ENCODE measurements at places on chromosomes 7 and 10. TPM values are rescaled to one million over a fixed set of nuclear protein-coding genes. Genes with fewer than 3 reads are reported as not detected.

PIK3CG gene
- not detected for total RNA-seq

PIK3AP1 gene
- 18.5 TPM for total RNA-seq

CLDN4 gene
- 28.2 TPM for total RNA-seq

MEIG1 gene
- total RNA-seq, result not detected

WNT8B gene
- 0.07 TPM for total RNA-seq

TEX36 gene
- not detected for total RNA-seq

SLC25A28 gene
- total RNA-seq, result 7.5 TPM

TDRD1 gene
- total RNA-seq, result not detected

TAS2R4 gene
- 0.80 TPM for total RNA-seq

NEUROD6 gene
- total RNA-seq, result not detected

NRCAM gene
- total RNA-seq, result 0.31 TPM

FAM221A gene
- not detected for total RNA-seq

GALNT17 gene
- total RNA-seq, result not detected

FXYD4 gene
- total RNA-seq, result not detected

CUBN gene
- 0.27 TPM for total RNA-seq

Data from HepG2 (cell line).